Left ventricle myocardium inferior (tissue), 1 donor: ENCODE measurements at places on chromosomes 4 and X. TPM values are rescaled to one million over a fixed set of nuclear protein-coding genes. Genes with fewer than 3 reads are reported as not detected.

- peaks cover 8% of the 10 kb centered on the region for H3K4me1 ChIP-seq
- DNase-seq, result no peak
- no peaks in the 10 kb centered on the region for H3K36me3 ChIP-seq
- no peak overlapping the region for H3K27ac ChIP-seq
- no peak overlapping the region for H3K4me3 ChIP-seq
Measured at GRCh38 chr4:109407027-109407737, 26.4 kb upstream of the SEC24B start.

GRCh38 chr4:153065276-153065675 is 129.2 kb downstream of the FHDC1 start:
- no peak for DNase-seq
- no peak overlapping the region for H3K27ac ChIP-seq
- H3K36me3 ChIP-seq, result no peaks in the 10 kb centered on the region
- H3K4me3 ChIP-seq, result no peak overlapping the region
- no peaks in the 10 kb centered on the region for H3K27me3 ChIP-seq

DNA sequence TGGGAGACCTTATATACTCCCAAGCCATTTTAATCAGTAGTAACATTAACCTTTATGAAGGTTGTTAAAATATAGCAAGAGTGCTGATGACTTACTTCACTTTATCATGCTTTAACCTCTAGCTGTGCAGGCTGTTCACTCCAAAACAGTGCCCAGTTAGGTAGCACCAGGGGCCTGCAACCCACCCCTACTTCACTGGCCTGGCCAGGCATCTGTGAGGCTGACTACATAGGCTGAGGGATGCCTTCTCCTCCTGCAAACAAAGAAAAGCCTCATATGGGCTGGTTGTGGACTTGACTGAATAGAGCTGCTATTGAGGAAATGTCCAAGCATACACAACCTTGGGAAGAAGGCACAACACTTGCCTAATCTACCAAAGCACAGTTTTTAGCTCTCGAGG is 172.8 kb downstream of the SHROOM3 start:
- no peak for DNase-seq
- H3K4me1 ChIP-seq, result peaks cover 54% of the 10 kb centered on the region
- no peaks in the 10 kb centered on the region for H3K27me3 ChIP-seq
- H3K36me3 ChIP-seq, result no peaks in the 10 kb centered on the region
- no peak overlapping the region for H3K27ac ChIP-seq
- H3K4me3 ChIP-seq, result no peak overlapping the region

DNA sequence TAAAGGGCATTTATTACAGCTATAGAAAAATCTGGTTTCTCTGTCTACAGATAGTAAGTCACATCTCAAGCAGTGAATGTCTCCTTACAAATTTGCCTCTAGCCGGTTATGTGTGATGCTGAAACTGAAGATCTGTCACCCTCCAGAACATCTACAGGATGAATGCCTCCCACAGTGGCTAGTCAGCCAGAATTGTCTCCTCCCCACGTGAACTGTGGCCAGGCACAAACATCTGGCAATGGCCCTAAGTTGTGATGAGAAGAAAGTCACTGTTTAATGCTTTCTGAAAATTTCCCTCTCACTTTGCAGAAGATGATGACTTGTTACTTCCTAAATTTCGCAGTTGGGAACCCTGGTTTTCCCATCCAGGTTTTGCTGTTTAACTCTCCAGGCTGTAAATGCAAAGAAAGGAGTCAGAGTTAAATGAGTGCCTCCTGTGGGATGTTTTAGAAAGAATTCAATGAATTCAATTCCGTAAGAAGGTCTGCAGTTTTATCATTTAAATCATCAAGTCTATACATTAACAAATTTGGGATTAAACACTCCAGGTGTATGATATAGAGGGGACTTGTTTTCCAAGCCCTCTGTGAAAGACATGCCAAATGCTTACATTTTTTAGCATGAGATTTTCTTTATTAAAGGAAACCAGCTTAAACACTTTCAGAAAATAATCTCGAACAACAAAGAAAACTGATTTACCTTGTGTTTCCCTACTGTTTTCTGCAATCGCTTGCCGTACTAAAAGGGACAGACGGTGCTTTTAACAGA is 55.4 kb upstream of the TLR3 start:
- H3K4me3 ChIP-seq, result no peak overlapping the region
- peaks cover 24% of the 10 kb centered on the region for H3K4me1 ChIP-seq
- H3K36me3 ChIP-seq, result no peaks in the 10 kb centered on the region
- no peak for DNase-seq

DNA sequence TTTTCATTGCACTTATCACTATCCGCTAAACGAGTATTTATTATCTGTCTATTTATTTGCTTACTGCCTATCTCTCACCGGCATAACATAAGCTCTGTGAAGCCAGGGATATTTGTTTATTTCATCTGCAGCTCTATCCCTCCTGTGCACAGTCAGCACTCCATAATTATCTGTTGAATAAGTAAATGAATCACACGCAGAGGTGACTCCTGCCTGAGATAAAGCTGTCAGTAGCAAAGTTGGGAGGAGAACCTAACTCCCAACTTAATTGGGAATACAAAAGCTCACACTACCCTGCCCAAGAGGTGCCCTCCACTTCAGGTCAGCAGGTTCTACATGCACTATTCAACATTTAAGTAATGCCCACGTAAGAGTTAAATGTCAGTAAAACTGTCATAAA is 85.7 kb downstream of the CORIN start:
- H3K36me3 ChIP-seq, result no peaks in the 10 kb centered on the region
- peaks cover 52% of the 10 kb centered on the region for H3K4me1 ChIP-seq
- no peak for DNase-seq
- H3K27ac ChIP-seq, result peak overlapping the region; percentile 89
- no peaks in the 10 kb centered on the region for H3K27me3 ChIP-seq

Gene CTAG1B
- not detected for total RNA-seq

DNA sequence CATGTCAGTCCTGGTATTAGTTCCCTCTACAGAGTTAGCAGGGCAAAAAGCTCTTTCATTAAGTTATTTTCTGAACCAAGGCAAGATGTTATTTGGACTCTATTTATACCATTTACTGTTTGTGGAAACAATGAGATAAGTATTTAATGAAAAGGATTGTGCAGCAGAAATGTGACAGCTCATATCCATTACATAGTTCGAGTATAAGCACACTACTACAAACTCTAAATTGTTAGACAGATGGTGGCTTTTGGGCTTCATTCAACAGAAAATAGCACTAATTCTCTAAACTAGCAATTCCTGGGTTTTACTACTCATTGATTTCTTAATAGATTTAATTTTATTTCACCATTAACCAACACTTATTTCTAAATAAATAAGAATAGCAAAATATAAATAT is 95.2 kb upstream of the ANK2 start:
- H3K27me3 ChIP-seq, result no peaks in the 10 kb centered on the region
- no peak for DNase-seq
- peaks cover 6% of the 10 kb centered on the region for H3K4me1 ChIP-seq
- no peaks in the 10 kb centered on the region for H3K36me3 ChIP-seq
- H3K27ac ChIP-seq, result no peak overlapping the region

Gene UGT8
- not detected for total RNA-seq

Gene ADAMTS3
- total RNA-seq, result 0.60 TPM

Gene ATRX
- 82.2 TPM for total RNA-seq

DNA sequence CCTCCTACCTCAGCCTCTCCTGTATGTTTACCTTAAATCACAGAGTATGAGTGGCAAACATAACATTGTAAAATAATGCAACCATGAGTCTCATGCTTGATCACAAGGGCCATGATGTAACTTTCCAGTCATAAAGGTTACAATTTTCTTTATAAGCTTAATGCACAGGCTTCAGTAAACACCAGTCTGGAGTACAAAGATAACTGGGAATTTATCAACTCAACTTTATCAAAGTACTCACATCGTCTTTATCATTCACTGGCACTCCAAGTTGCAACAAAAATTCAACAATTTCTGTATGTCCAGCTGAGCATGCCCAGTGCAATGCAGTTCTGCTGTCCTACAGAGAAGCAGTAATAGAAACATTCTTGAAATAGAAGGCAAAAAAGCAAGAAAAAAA is 2.8 kb downstream of the PSMD10 start:
- no peaks in the 10 kb centered on the region for H3K27me3 ChIP-seq
- H3K27ac ChIP-seq, result no peak overlapping the region
- peaks cover 29% of the 10 kb centered on the region for H3K4me1 ChIP-seq

DNA sequence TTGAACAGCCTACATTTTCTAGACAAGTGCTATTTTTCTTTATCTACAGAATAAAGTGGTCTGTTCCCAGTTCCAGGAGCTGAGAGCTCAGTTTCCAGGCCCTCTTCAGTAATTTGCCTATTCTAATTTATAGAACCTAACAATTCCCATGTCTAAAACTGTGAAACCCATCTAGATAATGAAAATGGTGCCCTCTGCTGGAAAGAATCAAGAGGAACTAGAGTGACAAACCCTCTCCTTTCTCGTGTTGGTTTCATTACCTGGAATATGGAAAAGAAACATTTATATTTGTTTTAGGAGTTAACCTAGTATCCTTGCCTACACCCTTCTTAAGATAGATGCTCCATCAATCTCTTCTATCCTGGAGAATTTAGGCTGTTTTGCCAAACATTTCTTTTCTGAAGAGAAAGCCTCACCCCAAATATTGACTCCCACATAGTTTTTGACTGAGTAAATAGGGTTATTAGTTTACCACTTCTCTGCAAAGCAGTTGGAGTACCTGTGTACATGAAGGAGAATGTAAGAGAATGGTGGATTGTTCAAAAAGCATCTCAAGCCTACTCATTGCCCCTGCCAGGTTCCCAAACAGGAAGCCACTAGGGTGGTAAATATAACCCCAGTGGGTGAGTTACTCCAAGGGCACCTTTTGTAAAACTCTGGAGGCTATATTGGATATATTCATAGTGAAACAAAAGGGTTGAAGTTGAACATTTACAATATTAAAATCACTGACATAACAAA is 121.6 kb downstream of the RASL11B start:
- H3K4me1 ChIP-seq, result peaks cover 14% of the 10 kb centered on the region
- H3K4me3 ChIP-seq, result no peak overlapping the region
- H3K27ac ChIP-seq, result peak overlapping the region; percentile 34
- no peak for DNase-seq
- no peaks in the 10 kb centered on the region for H3K27me3 ChIP-seq
- no peaks in the 10 kb centered on the region for H3K36me3 ChIP-seq

DNA sequence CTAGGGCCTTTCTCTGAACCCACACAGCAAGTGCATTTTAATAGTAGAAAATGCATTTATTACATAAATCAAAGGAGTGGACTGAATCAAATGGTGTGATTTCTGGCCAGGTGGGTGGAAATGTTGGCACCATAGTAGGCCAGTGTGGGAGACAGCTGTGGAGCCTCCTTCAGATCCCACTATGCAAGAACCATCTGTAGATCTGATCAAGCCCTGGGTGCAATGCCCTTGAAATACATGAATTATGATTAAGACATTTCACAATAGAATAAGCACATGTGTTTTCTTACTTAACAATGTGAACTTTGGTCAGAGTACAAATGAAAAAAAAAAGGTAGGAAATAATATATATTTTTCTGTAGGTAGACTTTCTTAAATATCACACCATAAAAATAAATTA is 204.3 kb downstream of the PCDH7 start:
- H3K27me3 ChIP-seq, result no peaks in the 10 kb centered on the region
- no peak overlapping the region for H3K27ac ChIP-seq
- DNase-seq, result no peak
- H3K4me1 ChIP-seq, result no peaks in the 10 kb centered on the region
- no peak overlapping the region for H3K4me3 ChIP-seq
- no peaks in the 10 kb centered on the region for H3K36me3 ChIP-seq

DNA sequence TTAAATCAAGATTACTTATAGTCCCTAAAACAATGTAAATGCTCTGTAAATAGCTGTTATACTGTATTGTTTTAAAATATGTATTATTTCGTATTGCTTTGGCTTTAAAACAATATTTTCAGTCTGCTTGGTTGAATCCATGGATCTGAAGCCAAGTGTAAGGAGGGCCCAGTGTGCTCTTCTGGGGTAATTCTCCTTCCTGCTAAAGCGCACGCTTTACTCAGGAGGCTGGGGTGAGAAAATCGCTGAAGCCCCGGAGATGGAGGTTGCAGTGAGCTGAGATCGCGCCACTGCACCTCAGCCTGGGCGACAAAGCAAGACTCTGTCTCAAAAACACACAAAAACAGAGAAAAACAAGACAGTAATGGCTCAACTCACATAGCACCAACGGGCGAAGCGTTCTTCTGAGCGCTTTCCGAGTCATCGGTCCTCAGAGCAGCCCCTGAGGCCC is 391 bp upstream of the IDUA start:
- peak overlapping the region; percentile 81 for H3K4me3 ChIP-seq
- no peaks in the 10 kb centered on the region for H3K27me3 ChIP-seq
- peaks cover 36% of the 10 kb centered on the region for H3K4me1 ChIP-seq

DNA sequence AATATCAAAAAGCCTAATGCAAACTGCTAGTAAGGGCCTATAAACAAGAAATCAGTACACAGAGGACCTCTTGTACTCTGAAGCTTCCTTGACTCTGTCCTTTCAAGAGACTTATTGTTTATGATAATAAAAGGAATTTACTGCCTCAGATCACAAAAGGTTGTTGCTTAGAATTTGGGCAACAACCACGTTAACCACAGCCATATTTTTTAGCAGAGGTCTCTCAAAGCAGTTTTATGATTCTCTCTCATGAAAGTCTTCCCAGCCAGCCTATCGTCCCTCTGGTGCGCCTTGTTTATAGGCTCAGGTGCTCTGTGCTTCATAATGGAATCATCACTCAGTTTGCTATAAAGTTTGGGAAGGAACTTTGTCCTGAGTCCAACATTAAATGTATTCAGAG is 270.6 kb downstream of the RCHY1 start:
- no peak overlapping the region for H3K4me3 ChIP-seq
- H3K4me1 ChIP-seq, result no peaks in the 10 kb centered on the region
- no peaks in the 10 kb centered on the region for H3K36me3 ChIP-seq
- H3K27ac ChIP-seq, result no peak overlapping the region
- H3K27me3 ChIP-seq, result no peaks in the 10 kb centered on the region

GRCh38 chr4:82559735-82560120 is 2.1 kb downstream of the TMEM150C start:
- no peak overlapping the region for H3K27ac ChIP-seq
- DNase-seq, result no peak
- H3K27me3 ChIP-seq, result no peaks in the 10 kb centered on the region

Gene MFAP3L
- 3.1 TPM for total RNA-seq

Gene H2BW2
- total RNA-seq, result not detected

GRCh38 chr4:40629401-40630334 is at the start of gene RBM47:
Gene RBM47 (minus strand): TSS chr4:40629864. CDS start chr4:40438893, 190,971 bp downstream.
- peak within 1 kb of the TSS; percentile 65 for H3K4me3 ChIP-seq
- peak within 1 kb of the TSS; percentile 58 for H3K27ac ChIP-seq
- H3K36me3 ChIP-seq, result no peaks in the 10 kb centered on the region
- DNase-seq, result peak; percentile 54
- peaks cover 12% of the 10 kb centered on the region for H3K4me1 ChIP-seq

Gene KIAA1210
- not detected for total RNA-seq

- H3K4me3 ChIP-seq, result no peak overlapping the region
- H3K4me1 ChIP-seq, result no peaks in the 10 kb centered on the region
- DNase-seq, result no peak
- peaks cover 78% of the 10 kb centered on the region for H3K27me3 ChIP-seq
- no peaks in the 10 kb centered on the region for H3K36me3 ChIP-seq
Measured at GRCh38 chr4:5982156-5982973, 35.9 kb downstream of the C4orf50 start.
